ENCODE measurements at places on chromosomes 5 and 9.

DNA sequence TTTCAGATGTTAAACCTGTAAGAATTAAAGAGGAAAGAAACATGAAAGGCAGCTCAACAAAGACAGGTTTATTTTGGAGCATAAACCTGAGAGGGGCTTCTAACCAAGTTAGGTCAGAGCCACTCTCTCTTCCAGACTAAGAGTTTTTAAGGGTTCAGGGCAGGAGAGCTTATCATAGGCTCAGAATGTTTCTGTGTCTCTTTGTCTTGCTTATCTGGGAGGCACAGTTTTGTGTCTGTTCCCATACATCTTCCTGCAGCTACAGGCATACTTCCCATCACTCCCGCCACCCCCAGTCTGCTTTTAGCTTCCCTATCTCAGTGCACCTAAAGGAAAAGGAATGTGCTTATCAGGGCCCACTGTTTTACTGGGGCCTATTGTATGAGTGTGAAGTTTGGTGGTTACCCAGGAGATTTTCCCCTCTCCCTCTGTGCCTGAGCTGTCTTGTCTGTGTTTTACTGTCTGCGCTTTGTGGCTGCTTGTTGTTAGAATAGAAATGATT lies 21.9 kb downstream of the CD14 start:
- DNase-seq, result no peak

- DNase-seq, result no peak
Observed at GRCh38 chr5:2753452-2754420, 2.3 kb upstream of the IRX2 start.

GRCh38 chr5:12920527-12920926 lies 1016.3 kb upstream of the CTNND2 start:
- DNase-seq, result no peak

DNA sequence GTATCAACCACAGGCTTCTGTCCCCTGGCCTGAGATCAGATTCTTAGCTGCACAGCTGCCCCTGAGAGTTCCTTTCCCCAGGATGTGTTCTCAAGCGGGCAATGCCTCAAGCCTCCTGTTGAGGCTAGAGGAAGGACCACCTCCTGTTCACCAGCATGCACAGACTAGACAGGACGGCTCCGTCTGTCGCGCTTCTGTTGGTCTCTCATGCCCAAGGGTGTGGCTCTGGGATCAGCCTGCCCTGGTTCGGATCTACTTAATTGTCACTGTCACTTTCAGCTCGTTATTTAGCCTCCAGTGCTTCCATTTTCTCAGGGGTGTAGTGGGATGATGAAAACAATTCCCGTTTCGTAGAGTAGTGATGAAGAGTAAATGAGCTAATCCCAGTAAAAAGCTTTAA lies 103.1 kb downstream of the KCNIP1 start:
- DNase-seq, result no peak

DNA sequence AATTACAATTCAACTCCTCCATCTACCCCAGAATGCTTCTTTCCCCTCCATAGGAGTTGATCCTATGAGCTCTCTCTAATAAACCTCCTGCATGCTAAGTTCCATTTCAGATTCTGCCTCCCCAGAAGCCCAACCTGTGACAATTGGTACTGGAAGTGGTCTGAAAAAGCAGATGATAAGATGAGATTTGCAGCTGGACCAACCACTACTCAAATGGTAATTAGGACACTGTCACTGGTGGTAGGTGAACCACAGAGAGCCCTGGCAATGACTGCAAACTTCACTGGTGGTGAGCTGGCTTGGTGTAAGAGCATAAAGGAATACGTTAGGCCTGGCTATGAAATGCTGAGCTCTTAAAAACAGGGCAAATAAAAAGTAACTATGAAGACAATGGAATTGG lies 112.6 kb downstream of the ESM1 start:
- DNase-seq, result no peak

- DNase-seq, result no peak
Observed at GRCh38 chr5:159566832-159567231, 236.5 kb upstream of the IL12B start.

DNA sequence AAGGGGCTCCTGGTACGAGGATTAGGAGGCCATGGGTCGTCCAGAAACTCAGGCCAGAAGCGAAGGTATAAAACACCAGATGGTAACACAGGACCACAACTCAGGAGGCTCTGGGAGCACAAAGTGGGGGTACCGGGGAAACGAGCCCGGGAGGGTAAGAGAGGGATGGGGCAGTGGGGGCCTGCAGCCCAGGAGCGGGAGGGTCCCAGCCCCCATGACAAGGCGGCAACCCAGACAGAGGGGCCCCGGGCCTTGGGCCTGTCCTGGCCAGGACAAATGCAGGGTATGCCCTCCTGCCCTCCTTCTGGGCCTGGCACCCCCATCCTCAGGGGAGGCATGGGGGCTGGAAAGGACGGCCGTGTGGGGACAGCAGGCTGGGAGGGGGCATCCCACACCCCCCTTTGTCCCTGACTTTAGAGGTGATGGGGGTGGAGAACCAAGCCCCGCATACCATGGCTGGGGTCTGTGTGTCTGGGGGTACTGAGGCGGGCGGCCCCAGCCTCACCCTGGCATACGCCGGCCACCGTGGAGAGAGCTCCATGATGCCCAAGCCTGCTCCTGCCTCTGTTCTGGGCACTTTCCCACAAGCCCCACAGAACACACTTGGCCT lies 47.0 kb upstream of the EXOC3 start:
- no peak for DNase-seq

- DNase-seq, result no peak
Observed at GRCh38 chr9:68732405-68733020, 27.5 kb downstream of the PIP5K1B start.

GRCh38 chr5:112186401-112186990 lies 232.6 kb downstream of the EPB41L4A start:
- peak; percentile 47 for DNase-seq

GRCh38 chr5:165459232-165459631 lies 1953.8 kb downstream of the MAT2B start:
- no peak for DNase-seq

DNA sequence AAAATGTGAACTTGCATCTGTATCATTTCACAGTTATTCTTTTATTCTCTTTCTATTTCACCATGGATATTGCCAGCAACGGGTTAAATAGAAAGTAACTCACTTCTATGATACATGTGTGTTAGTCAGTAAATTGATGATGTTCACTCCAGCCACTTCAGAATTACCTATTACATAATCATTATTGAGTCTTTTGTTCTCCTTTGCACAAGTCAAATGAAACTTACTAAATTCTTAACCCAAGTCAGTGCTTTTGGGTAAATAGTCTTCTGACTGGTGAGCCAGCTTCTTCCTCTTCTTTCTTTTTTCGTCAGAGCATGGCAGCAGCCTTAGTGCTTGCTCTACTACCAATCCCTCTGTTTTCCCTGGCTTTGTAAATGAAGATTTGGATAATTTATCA lies 344.3 kb downstream of the RAB3C start:
- DNase-seq, result no peak

- DNase-seq, result no peak
Observed at GRCh38 chr5:22719842-22720241, 133.3 kb downstream of the CDH12 start.

- DNase-seq, result no peak
Observed at GRCh38 chr9:78064075-78064474, 32.5 kb upstream of the GNAQ start.

DNA sequence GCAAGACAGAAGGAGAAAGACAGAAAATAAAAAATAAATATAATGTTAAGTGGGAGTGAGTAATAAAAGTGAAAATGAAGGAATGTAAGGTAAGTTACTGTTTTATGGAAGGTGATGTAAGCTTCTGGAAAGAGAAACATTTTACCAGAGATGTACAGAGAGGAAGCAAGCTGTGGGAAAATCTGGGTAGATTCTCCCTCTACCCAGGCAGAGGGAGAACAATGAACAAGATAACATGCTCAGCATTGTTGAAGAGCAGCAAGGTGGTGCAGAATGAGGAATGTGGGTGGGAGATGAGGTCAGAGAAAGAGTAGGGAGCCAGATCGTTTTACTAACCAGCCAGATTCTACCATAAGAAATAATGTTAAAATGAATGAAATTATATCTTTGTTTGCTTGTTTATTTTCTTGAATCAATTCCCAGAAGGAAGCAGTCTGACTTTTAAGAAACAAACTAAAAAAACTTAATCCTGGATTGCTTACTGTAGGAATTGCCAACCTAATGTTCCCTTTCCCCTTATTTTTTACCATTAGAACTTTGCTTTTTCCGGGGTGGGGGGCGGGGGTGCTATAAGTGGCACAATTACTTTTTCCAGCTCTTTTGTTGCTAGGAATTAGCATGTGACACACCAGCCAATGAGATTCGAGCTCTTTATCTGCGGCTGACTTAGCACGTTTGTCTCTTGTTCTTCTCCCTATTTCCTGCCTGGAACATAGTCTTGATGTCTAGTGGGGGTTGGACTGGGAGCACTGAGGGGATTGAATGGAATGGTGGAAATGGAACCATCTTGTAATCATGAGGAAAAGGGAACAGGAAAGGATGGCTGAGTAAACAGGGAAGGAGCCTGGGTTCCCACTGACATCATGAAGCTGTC lies 356.7 kb downstream of the TMEM167A start:
- no peak for DNase-seq

GRCh38 chr5:138874771-138875551 lies at the start of gene LRRTM2:
Gene LRRTM2, minus strand, starts transcription at chr5:138875335. Its CDS starts 424 bp downstream, at chr5:138874911.
- DNase-seq, result no peak

GRCh38 chr5:139417214-139417613 lies 13.3 kb upstream of the SPATA24 start:
- DNase-seq, result no peak

- DNase-seq, result no peak
Observed at GRCh38 chr5:32378966-32379365, 65.6 kb downstream of the ZFR start.

DNA sequence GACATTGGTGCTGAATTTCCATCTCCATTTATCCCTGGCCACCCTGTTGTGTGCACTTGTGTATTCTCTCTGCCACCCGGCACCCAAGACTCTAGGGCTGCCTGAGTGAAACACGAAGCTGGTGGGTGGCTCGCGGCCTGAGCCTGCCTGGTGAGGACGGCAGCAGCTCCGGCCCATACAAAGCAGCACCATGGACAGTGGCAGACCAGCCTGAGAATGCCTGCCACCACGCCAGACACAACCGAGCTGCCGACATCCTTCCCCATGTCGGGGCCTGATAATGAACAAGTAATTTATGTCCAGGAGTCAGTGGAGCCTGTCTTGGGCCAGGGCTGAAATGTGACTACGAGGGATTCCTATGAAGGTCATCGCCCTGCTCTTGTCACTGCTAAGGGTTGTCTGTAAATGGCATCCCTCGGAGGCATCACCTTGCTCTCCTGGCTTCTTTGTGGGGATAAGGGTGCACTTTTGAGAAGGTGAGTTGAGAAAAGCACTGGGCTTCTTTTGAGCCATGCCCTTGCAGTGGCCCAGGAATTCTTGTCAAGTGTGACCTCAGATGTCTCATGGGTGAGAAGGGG lies 175.7 kb downstream of the MELK start:
- peak; percentile 46 for DNase-seq

All from kidney capillary endothelial cell (primary cell).